ENCODE measurements at places on chromosomes 1 and 21.
A peak's percentile ranks its signal among the peaks of the same experiment; 100 is the strongest.

DNA sequence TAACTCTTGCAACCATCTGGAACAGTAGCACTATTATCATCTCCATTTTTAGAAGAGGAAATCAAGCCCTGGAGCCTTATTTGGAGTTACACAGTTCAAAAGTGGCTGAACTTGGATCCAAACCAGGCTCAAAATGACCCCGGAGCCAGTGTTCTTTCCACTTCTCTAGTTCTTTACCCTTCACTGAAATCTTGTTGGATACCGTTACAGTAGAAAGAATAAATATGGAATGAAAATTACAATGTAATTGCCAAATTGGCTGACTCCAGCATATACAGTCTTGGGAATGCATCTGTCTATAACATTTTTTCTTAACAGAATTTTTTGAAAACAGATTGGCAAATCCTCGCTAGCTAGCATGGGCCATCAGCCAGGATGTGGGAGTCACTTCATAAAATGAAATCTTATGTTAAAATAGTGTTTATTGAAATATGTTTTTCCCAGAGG lies 261.4 kb downstream of the CTH start:
- DNase-seq = no peak

DNA sequence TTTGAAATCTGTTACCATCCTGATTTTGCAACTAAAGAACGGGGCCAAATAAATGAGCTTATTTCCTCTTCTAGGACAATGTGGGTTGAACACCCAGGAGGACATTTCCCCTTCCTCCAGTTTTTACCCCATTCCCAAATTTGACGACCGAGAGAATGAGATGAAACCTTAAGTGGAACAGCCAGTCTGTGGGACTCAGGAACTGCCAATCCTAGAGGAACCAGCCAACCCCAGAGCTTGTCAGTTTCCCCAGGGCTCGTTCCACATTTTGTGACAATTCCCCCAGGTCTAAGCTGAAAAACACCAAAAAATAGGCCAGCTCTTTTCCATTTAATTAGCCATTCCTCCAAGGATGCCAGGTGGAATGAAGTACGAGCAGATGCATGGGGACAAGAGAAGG lies 21.3 kb upstream of the MAPKAPK2 start:
- peak; percentile 40 for DNase-seq

GRCh38 chr1:32240140-32240951 lies 6.7 kb upstream of the FAM167B start:
- peak; percentile 42 for DNase-seq

DNA sequence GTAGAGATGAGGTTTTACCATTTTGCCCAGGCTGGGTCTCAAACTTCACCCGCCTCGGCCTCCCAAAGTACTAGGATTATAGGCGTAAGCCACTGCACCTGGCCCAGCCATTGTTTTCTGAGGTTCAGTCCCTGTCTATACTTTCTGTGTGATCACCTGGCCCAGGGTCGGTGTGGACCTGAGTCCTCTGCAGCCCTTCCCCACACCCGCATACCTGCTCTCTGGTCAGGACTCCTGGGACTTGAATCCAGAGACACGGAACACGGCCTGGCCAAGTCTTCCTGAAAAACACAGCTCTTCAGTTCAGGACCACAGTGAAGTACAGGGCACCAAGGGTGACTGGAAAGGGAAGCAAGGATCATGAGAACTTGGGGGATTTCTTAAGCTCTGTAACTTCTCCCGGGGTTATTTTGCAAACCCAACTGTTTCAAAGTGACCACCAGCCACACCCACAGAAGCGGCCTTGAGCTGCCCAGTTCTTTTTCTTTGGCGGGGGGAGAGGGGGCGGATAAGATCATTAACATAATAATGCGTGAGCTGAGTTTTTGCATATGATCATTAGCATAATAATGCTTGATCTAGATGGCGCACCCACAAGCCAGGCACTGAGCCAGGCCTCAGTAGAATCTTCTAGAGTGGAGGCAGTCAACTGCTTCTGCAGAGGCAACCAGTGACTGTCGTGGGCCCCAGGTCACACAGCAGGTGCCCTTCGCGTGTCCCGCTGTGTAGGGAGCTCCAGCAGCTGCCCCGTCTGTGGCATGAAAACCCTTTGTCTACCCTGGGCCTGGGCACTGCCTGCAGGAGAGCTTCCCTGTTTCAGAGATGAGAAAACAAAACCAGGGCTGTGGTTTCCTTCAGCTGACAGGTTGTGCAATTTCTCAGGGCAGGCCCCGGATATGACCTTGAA lies 1.7 kb upstream of the NADK start:
- peak; percentile 95 for DNase-seq

DNA sequence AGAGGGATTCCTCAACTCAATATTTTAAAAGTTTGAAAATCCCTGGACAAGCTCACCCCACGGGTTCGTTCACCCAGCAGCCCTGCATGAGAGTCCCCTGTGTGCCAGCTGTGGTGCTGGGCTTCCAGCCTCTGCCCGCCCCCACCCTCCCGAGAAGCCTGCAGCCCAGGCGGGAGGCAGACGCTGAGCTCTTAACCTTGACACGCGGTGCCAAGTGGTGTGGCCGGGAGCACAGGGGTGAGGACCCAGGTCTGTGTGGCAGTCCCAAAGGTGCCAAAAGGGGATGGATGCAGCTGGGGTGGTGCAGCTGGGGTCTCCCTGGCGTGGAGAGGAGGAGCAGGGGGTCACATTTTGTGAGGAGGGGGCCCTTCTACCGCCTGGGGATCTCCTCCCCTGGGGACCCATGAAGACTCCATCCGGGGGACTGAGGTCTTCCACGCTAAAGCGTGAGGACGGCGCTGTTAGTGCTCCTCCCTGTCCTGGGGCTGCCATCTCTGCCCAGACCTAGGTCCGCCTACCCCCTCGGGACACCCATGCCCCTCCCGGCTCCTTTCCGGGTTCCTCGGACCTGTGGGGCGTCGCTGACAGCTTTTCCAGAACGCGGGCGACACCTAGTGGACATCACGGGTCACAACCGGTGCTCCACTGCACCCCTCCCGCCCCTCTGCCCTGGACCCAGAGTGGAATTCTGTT lies 12.9 kb downstream of the PLA2G2F start:
- peak; percentile 37 for DNase-seq

- no peak for DNase-seq
Observed at GRCh38 chr21:45162809-45163208, 88.4 kb downstream of the ADARB1 start.

DNA sequence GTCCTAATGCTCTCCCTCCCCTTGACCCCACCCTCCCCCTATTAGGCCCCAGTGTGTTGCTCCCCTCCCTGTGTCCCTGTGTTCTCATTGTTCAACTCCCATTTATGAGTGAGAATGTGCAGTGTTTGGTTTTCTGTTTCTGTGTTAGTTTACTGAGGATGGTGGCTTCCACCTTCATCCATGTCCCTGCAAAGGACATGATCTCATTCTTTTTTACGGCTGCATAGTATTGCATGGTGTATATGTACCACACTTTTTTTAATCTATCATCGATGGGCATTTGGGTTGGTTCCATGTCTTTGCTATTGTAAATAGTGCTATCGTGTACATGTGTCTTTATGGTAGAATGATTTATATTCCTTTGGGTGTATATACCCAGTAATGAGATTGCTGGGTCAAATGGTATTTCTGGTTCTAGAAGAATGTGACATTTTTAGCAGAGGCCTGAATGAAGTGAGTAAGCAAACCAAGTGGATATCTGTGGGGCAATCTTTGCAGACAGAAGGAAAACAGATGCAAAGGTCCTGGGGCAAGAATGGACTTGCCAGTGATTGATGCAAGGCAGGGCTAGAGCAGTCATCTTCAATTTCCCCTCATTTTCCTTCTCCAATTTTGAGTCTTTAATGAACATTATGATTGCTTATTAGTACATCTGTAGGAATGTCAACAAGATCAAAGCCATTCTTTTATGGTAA lies 50.2 kb downstream of the UBE4B start:
- peak; percentile 57 for DNase-seq

DNA sequence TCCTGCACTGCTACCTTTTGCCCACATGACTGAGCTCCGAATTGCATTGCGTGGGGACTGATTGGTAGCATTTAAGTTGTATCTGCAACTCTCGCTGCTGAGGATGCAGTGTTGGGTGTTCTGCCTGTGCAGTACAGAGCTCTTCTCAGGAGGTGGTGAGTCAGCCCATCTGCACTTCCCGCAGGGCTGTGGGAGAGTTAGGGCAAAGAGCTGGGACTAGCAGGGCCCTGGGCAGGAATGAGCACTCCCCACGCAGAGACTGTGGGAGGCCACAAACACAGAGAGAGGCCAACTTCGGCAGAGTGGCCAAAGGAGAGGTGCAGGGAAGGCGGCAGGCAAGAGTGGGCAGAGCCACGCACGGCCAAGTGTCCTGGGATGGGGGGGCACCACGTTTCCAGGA lies 244.7 kb downstream of the SIPA1L2 start:
- DNase-seq = no peak

Measured in inflammatory macrophage treated with lipopolysaccharide for 1 hour (primary cell).